Tibial nerve (tissue), 4 donors: ENCODE measurements at places on chromosomes 7 and 10.

DNA sequence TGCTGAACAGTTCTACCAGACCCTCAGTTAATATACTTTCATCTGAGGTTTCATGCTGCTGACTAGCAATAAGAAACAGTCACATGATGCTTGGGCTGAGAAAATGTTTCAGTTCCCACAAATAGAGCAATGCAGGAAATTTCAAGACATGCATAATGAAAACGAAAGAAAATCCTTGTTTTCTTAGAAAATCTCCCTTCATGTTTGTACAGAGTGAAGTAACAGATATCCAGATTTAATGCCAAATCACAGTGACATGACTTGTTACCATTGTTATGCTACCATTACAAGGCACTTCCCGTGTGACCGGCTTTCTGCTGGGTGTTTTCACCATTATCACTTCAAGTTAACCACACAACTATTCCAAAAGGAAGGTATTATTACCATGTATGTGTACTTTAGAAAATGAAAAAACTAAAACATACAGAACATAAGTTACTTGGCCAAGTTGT, 121.7 kb downstream of the DOCK4 start:
- peaks cover 3% of the 10 kb centered on the region for H3K4me1 ChIP-seq
- no peaks in the 10 kb centered on the region for H3K36me3 ChIP-seq
- no peak overlapping the region for H3K4me3 ChIP-seq
- H3K27me3 ChIP-seq = no peaks in the 10 kb centered on the region
- no peak for DNase-seq
- peak overlapping the region; percentile 70 for H3K27ac ChIP-seq

- no peak overlapping the region for H3K4me3 ChIP-seq
- H3K36me3 ChIP-seq = no peaks in the 10 kb centered on the region
- peaks cover 92% of the 10 kb centered on the region for H3K27me3 ChIP-seq
- H3K4me1 ChIP-seq = no peaks in the 10 kb centered on the region
These were observed 3.1 kb downstream of the EN2 start for GRCh38 chr7:155460926-155461613.

- no peaks in the 10 kb centered on the region for H3K36me3 ChIP-seq
- DNase-seq = no peak
- no peaks in the 10 kb centered on the region for H3K27me3 ChIP-seq
- H3K27ac ChIP-seq = no peak overlapping the region
These were observed 17.4 kb upstream of the SLC35G1 start for GRCh38 chr10:93876381-93876780.

- H3K4me3 ChIP-seq = no peak overlapping the region
- H3K36me3 ChIP-seq = no peaks in the 10 kb centered on the region
- peaks cover 9% of the 10 kb centered on the region for H3K4me1 ChIP-seq
- H3K27me3 ChIP-seq = no peaks in the 10 kb centered on the region
- no peak overlapping the region for H3K27ac ChIP-seq
These were observed 65.8 kb downstream of the ENTPD1 start for GRCh38 chr10:95821720-95822119.

DNA sequence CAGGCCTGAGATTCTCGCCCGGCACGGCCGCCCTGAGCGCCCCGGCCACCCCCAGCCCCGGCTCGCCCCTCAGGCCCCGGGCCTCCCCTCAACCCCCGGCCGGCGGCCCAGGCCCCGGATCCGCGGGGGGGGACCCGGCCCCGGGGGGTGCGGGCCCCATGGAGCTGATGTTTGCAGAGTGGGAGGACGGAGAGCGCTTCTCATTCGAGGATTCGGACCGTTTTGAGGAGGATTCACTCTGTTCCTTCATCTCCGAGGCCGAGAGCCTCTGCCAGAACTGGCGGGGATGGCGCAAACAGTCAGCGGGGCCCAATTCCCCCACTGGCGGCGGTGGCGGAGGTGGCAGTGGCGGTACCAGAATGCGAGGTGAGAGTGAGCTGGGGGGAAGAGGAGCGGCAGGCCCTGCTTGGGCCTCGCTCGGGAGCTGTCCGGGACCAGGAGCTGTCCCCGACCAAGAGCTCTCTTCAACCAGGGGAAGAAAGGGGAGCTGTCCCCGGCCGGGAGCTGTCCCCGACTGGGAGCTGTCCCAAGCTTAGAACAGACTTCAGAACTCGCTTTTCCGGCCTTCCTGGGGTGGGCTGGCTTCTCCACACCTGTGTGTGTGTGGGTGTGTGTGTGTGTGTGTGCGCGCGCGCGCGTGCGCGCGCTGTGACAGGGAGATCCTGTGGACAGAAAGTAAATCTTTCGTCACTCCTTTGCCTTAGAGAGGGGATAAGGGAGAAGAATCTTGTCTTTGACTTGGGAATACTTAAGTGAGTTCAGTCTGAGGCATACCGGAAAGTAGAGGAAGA, 510 bp downstream of the ZSWIM8 start:
- no peak for DNase-seq
- peaks cover 6% of the 10 kb centered on the region for H3K36me3 ChIP-seq
- H3K4me1 ChIP-seq = peaks cover 36% of the 10 kb centered on the region
- H3K4me3 ChIP-seq = peak overlapping the region; percentile 98

DNA sequence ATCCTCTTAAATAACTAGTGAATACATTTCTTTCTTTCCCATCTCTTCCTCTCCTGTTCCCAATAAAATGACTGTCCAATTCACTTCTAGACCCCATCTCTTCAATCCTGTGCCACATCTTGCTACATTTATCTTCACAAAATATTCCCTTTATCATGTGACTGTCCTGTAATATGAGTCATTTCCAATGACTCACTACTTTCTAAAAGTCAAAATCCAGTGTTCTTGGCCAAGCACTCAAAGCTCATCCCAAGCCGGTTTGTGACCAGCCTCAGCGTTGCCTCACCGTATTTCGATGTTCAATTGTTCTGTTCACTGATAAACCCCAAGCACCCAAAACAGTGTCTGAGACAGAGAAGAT, 104.7 kb downstream of the PARD3 start:
- peaks cover 79% of the 10 kb centered on the region for H3K4me1 ChIP-seq
- H3K36me3 ChIP-seq = no peaks in the 10 kb centered on the region
- peak; percentile 37 for DNase-seq
- H3K4me3 ChIP-seq = no peak overlapping the region
- H3K27me3 ChIP-seq = no peaks in the 10 kb centered on the region

GRCh38 chr7:38929460-38930171, 20.6 kb upstream of the VPS41 start:
- H3K4me1 ChIP-seq = no peaks in the 10 kb centered on the region
- no peak for DNase-seq
- no peaks in the 10 kb centered on the region for H3K36me3 ChIP-seq
- H3K27me3 ChIP-seq = no peaks in the 10 kb centered on the region
- no peak overlapping the region for H3K27ac ChIP-seq
- H3K4me3 ChIP-seq = no peak overlapping the region

GRCh38 chr7:67432536-67433234, 436.1 kb downstream of the TYW1 start:
- H3K27me3 ChIP-seq = no peaks in the 10 kb centered on the region
- H3K36me3 ChIP-seq = no peaks in the 10 kb centered on the region
- H3K27ac ChIP-seq = no peak overlapping the region
- DNase-seq = no peak
